ENCODE measurements at places on chromosomes 11 and 22.

DNA sequence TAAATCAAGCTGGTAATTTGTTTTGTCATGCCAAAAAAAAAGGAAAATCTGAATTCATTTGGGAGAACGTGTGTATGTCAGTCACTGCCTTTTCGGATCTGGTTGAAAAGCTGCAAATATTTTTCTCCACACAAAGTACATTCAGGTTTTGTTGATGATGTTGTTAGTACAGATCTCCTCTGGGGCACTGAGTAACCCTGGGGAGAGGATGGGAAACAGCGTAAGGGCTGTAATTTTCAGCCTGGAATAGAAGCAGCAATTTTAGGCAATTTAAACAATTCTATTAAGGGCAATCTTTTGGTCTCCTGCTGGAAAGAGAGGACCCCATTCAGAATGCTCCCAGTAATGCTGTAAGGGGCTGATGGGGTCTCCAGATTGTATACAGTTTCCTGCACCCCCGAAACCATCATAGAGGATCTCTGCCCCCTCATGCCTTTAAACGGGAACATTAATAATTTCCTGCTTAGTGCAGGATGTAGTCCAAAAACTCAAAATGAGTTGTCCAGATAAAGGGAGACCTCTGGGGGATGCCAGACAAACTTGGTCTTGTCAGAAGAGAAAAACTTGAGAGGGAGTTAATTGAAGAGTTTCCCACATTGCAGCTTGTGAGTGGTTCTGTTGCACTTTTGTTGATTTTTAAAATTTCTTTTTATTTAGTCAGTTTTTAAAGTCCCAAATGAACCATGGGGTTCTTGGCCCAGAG lies 132.3 kb downstream of the COMMD9 start:
- no peak for DNase-seq

- DNase-seq: no peak
Observed at GRCh38 chr11:55902308-55902707, 12.1 kb downstream of the OR5W2 start.

DNA sequence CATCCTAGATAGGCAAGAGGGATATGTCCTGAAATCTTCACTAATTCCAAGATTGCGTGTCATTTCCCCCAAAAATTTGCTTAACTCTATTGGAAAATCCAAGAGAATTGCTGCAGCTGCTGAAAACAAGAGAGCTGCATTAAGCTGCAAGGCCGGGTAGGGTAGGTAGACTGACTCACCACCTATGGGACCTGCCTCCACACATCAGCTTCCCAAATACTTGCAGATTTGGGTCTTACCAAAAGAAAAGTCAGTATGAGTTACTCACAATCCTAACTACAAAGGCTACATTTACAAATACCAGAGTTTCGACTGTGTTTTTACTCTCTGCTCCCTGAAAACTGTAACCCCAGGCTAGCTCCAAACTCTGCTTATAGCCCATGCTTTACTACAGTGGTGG lies 142.5 kb upstream of the TEAD1 start:
- no peak for DNase-seq

GRCh38 chr22:46173152-46173551 lies 22.8 kb downstream of the PPARA start:
- no peak for DNase-seq

- peak; percentile 53 for DNase-seq
Observed at GRCh38 chr22:50691521-50691920, 18.9 kb downstream of the SHANK3 start.

- no peak for DNase-seq
Observed at GRCh38 chr22:39176143-39176713, 23.7 kb upstream of the CBX7 start.

DNA sequence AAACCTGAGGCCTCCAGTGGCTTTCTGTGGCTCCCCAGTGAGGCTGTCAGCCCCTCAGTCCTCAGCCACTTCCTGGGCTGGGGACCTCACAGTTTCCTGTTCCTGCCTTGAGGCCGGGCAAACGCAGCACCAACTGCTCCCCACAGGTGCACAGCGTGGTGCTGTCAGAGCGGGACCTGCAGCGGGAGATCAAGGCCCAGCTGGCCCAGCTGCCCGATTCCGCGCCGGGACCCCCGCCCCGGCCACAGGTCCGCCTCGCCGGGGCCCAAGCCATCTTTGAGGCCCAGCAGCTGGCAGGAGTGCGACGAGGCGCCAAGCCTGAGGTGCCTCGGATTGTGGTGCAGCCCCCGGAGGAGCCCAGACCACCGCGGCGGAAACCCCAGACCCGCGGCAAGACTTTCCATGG lies 5.4 kb downstream of the TBC1D10C start:
- DNase-seq: peak; percentile 87

GRCh38 chr11:128720522-128720985 lies 26.7 kb downstream of the FLI1 start:
- peak; percentile 58 for DNase-seq

DNA sequence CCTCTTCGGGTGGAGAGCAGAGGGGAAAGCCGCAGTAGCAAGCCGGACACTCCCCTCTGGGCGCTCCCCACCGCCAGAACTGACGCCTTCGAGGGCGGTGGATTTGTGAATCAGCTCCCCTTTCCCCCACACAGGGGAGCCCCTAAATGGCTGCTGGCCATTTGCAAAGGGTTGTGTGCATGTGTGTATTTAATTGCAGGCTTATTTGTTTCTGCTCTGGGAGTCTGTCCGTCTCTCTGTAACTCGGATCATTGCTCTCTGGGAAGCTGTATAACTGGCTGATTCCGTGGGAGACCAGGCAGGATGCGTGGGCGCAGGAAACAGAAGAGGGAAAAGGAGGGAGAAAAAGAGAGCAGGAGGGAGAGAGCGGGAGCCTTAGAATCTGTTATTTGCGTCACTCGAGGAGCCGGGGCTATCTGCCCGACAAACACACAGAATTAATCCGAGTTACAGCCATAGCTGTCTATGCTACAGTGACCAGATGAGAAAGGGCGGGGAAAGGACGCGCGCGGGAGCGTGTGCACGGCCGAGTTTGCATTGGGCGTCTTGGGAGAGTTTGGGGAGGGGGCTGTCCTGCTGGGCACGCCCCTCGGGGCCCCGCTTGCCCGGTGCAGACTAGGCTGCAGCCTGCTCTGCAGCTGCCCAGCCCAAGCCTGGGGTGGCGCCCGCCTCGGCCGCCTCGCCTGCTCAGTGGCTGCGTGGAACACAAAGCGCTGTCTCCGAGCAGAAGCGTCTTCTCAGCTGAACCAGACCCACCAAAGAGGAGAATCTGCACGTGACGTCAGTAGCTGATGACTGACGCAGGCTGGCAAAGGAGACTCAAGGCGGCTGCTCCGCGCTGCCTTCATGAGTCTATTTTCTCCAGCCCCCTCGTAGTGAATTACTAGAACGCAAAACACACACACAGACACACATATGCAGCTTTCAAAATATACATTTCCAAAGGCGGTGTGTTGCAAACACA lies 105.3 kb upstream of the HSD17B12 start:
- no peak for DNase-seq

DNA sequence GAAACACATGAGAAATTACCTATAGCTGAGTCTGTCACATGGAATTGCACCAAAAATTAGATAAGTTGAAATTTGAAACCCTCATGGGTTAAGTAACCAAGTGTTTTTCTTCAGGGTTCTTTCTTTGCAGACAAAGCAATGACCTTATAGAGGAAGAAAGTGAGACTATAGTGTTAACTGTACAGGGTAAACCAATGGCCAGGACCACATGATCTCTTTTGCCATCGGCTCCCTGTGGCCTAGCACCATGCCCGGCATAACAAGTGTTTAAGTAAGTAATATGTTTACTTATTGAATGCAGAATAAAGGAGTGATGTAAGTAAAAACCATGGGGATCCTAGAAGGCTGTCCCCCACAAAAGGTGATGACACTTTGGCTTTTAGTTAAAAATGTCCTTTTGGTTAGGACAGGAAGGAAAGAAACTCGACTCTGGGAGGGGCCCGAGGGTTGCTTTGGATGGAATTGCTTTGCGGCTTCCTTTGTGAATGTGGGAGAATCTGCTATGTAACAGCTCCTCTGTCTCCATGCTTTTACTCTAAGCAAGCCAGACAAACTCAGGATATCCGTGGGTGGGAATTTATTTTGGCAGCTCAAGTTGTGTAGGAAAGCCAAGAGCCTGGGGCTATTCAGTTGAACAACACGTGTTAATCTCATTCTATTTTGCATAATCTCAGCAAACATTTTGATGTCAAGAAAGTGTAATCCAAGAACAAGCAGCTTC lies 454.7 kb downstream of the INSC start:
- no peak for DNase-seq

- DNase-seq: peak; percentile 53
Observed at GRCh38 chr11:128632141-128632791, 44.9 kb upstream of the ETS1 start.

- DNase-seq: peak; percentile 66
Observed at GRCh38 chr11:66568124-66568916, at the start of gene CTSF. Gene CTSF (minus strand): TSS chr11:66568606. CDS start chr11:66568486, 120 bp downstream.

- DNase-seq: no peak
Observed at GRCh38 chr11:128182844-128183243, 404.5 kb downstream of the ETS1 start.

GRCh38 chr11:16984229-16984628 lies 30.0 kb downstream of the PLEKHA7 start:
- DNase-seq: no peak

- DNase-seq: no peak
Observed at GRCh38 chr11:99148352-99148751, 127.6 kb downstream of the CNTN5 start.

- no peak for DNase-seq
Observed at GRCh38 chr22:39204216-39204615, 40.6 kb downstream of the PDGFB start.

Measured in activated CD4-positive, alpha-beta T cell treated with anti-CD3 and anti-CD28 coated beads, Interleukin-2, Interleukin-4, amounts not matched to agents 100 ng/mL and 50 ng/mL, durations not matched to agents 16 hours and 8 hours (primary cell).